ENCODE measurements at places on chromosomes 16 and 17.

- DNase-seq = no peak
Measured at GRCh38 chr17:45087504-45087975, 26.4 kb downstream of the NMT1 start.

GRCh38 chr17:83159204-83160049, 80.0 kb downstream of the METRNL start:
- DNase-seq = no peak

DNA sequence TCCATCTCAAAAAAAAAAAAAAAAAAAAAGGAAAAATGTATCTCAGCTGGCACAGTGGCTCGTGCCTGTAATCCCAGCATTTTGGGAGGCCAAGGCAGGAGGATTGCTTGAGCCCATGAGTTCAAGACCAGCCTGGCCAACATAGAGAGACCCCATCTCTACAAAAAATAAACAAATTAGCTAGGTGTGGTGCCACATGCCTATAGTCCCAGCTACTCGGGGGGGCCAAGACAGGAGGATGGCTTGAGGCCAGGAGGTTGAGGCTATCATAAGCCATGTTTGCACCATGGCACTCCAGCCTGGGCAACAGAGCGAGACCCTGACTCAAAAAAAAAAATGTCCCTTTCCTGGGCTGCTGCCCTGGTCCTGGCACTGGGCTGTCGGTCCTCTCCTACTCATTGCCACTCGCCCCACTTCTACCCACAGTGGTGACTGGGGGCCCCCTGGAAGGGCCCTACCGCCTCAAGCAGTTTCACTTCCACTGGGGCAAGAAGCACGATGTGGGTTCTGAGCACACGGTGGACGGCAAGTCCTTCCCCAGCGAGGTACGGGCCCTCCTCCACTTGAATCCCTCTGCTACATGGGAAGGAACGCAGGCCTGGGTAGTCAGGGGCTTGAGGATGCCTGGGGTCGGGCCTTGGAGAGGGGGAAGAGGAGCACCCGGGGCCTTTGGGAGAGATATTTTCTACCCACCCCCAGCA, 6.1 kb downstream of the CA7 start:
- DNase-seq = no peak

DNA sequence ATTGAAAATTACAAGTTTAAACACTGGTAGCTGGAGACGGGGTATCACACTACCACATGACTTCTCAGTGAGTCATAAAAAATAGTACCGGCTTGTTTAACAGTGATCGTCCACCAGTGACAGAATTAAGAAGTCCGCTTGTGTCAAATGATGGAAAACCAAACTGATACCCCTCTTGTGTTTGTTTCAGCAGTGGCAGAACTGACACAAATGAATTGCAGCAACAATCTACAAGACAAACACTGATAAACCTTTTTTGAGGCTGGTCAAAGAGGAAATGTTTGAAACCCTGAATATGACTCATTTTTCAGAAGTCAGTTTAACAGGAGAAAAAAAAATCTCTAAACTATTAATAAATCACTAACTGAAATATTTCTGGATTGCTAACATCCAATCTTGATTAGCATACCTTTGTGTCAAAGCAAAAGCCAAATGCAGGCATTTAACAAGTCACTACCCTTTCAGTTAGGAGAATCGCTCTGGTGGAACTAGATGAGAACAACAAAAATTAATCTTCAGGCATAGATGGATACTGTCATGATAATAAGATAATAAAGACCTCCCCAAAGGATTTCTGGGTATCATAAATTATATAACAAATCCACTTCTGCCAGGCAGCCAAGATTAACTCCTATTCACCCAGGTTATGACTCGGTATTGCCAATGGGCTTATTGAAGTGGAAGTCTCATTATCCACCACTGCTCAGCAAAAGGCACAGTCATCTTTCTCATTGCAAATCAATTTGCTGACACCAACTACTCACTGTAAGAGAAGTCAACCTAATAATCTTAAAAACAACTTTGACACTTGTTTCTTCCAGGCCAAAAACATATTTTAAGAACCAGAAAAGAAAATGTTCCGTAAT, 20.8 kb downstream of the DCUN1D3 start:
- DNase-seq = no peak

DNA sequence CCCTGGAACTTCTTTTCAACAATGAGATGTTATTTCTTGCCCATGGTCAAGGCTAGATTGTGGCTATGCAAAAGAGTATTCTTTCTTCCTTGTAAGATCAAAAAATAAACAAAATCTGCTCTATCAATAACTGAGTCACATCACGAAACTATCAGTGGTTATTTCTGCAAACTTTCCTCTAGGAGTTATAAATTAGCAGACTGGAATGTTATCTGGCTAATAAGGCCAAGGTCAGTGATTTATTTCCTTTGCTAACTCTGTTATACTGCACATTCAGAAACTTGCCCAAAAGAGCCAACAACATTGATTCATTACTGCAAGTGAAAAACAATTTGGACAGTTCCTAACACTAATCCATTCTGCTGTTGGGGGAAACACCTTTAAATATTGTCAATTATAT, 5.0 kb downstream of the ARL6IP1 start:
- no peak for DNase-seq

DNA sequence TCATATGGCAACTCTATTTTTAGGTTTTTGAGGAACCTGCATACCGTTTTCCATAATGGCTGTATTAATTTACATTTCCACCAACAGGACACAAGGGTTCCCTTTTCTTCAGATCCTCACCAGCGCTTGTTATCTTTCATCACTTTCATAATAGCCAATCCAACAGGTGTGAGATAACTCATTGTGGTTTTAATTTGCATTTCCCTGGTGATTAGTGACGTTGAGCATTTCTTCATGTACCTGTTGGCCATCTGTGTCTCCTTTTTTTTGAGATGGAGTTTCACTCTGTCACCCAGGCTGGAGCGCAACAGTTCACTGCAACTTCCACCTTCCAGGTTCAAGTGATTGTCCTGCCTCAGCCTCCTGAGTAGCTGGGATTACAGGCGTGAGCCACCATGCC, 36.2 kb upstream of the ABCC3 start:
- no peak for DNase-seq

GRCh38 chr17:15493693-15494035, 26.2 kb upstream of the CDRT4 start:
- no peak for DNase-seq

DNA sequence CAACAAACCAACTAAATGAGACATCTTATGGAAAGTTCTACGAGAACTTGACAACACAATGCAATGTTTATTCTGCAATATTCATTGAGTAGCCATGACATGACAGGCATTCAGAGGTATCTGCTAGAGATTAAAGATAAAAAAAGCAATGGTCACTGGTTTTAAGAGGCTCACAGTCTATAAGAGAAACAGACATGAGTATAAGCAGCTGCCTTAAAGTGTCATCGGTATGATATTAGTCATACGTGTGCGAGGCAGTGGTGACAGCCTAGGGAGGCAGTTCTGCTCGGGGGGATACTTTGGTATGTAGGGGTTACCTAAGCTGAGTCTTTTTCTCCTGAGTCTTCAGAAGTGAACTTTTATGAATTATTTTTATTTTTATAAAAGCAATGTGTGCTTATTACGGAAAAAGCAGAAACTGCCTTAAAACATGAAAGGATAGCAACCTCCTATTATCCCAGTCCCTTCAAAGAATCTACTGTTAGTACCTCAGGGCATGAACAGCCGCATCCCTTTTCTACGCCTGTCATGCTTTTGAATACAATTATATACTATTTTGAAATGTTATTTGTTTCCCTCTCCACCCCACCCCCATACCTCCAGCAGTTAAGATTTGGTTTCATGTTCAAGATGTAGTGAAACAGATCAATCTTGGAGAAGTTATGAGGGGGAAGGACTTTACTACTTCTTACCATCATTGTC, 7.7 kb downstream of the ST6GALNAC1 start:
- DNase-seq = no peak

DNA sequence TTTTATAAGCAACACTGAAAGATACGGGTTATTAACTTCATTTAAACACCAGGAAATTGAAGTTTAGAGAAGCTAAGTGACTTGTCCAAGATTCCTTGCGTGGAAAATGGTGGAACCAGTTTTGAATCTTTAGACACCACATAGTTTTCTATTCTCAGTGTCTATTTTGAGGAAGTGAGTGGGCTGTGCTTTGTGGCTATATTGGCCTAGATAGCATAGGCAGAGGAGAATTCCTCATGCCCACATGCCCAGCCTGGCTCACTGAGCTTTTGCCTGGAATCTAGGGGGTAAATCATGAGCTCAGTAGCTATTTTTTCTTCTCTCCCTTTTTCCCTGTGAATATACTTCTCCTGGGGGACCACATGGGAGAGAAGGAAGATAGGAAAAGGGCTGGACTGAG, 431.3 kb downstream of the HS3ST3B1 start:
- DNase-seq = no peak

- no peak for DNase-seq
Measured at GRCh38 chr17:72361892-72362291, 241.1 kb downstream of the SOX9 start.

GRCh38 chr17:3688027-3688553, 7.9 kb downstream of the P2RX5 start:
- DNase-seq = no peak

DNA sequence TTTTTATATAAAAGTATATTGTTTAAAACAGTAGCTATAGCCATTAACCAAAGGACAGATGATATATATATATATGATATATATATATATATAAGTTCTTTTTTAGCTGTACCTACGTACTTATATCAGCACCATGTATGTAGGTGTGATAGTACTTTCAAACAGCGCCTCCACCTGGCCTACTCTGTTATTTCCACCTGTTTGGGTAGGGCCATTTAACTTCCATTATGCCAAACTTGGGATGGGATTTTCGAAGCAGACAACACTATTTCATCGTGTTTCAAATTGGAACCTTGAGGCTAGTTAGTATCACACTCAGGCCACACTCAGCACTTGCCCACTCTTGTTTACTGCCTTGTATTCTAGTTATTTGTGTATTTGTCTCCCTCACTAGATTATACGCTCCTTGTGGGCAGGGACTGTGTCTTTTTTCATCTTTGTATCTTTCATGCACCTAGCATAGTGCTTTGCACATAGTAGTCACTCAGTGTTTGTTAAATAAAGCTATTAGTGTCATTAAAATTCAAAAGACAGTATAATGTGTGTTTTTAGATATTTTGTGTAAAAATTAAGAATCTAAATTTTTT, 11.8 kb upstream of the CLTC start:
- DNase-seq = peak; percentile 39

DNA sequence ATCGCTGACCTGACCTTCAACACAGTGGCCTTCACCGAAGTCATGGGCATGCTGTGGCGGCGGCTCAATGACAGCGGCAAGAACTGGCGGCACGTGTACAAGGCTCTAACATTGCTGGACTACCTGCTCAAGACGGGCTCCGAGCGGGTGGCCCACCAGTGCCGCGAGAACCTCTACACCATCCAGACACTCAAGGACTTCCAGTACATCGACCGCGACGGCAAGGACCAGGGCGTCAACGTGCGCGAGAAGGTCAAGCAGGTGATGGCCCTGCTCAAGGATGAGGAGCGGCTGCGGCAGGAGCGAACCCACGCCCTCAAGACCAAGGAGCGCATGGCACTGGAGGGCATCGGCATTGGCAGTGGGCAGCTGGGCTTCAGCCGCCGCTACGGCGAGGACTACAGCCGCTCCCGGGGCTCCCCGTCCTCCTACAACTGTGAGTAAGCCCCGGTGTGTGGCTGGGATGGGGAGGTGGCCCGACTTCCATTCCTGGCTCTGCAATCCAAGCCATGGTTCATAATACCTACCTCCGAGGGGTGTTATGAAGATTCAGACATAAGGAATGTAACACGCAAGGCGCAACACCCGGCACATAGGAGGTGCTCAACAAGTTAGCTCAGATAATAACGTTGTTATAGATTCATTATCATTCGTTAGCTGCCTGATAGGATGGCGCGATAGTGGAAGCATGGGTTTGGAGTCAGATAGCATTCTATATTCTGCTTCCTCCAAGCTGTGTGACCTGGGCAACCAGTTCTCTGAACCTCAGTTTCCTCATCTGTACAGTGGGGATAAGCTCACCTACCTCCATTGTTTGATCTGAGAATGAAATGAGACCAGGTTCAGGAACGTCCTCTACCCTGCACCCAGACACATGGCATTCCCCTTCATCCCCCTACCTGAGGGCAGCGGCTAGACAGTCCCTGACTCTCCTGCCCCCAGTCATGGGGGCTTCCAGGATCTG, 4.4 kb downstream of the EPN3 start:
- DNase-seq = no peak

DNA sequence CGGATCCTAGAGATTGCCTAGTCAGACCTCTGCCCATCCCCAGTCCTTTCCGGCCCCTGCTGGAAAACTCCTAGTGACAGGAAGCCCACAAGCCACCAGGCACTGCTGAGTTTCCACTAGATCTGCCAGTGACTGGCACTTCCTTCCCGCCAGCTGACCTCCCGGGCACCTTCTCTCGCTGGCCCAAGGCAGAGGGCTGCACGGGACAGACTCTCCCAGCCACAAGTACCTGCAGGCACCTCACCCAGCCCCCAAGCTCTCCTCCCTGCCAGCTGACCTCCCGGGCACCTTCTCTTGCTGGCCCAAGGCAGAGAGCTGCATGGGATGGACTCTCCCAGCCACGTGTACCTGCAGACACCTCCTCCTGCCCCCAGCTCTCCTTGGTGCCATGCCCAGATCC, 66.3 kb upstream of the DOC2B start:
- no peak for DNase-seq

GRCh38 chr17:45902892-45903346, 8.6 kb downstream of the MAPT start:
- DNase-seq = peak; percentile 97
